ENCODE measurements at places on chromosomes 3 and 15. TPM values are rescaled to one million over a fixed set of nuclear protein-coding genes. Genes with fewer than 3 reads are reported as not detected.

Gene DPPA4
- 6.7 TPM for polyA plus RNA-seq

GRCh38 chr3:67384760-67385397 is 269.5 kb downstream of the SUCLG2 start:
- DNase-seq: no peak

DNA sequence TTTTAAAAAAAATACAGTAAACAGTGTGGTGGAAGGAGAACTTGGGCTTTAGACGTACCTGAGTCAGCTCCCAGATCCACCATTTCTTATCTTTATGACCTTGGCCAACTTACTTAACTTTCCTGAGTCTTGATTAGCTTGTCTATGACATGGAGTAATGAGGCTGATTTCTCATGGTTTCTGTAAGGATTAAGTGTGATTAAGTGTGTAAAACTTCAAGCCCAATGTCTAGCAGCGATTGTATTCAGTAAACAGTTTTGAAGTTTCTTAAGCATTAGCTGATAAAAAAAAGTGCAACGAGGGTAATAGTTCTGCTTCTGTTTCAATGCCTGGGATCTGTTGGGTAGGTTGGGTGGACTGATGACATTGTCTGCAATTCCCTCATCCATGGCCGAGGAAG is 10.8 kb downstream of the TRPM1 start:
- DNase-seq: no peak

- DNase-seq: no peak
Measured at GRCh38 chr15:100601163-100601562, 821 bp downstream of the LINS1 start.

DNA sequence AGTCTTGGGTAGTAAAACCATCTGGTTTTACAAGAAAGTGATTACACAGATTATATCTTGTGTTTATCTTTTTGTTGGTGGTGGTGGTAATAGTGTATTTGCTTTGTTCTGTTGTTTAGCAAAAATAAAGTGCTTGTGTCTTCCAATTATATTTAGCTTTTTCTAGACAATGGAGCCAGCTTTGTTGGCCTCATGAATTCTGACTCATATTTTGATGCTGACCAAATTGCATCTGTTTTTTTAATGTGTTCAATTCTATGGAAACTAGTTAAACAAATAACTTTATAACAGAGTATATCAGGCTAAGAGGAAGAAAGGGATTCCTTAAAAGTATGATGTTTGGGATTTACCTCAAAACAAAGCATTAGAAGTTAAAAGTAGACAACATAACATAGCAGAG is 69.3 kb upstream of the BFSP2 start:
- no peak for DNase-seq

GRCh38 chr3:76203578-76203977 is 418.2 kb upstream of the ZNF717 start:
- DNase-seq: no peak

All from left renal pelvis (tissue), 4 donors.